OCI-LY7 (cell line): ENCODE measurements at places on chromosomes 7 and 10.

DNA sequence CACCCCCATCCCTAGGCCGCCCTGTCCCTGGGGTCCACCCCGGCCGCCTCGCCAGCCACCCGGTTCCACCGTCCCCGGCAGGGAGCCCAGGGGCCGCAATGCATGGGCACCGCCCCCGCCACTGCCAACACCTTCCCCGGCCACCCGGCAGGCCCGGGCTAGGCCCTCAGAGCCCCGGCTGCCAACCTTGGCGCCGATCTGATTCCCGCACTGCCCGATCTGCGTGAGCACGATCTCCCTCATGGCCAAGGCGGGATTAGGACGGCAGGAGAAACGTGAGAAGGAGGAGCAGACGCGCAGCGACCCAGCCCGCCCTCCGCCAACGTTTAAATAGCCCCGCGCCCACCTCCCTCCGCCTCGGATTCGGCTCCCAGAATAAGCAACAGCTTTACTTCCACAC lies at the start of gene TUBB8:
TUBB8 (minus strand) TSS at position 301 of the 400 bp plus-strand sequence; CDS start at position 243, 58 bp downstream.
- DNase-seq: no peak

GRCh38 chr10:21449288-21449966 lies 76.1 kb downstream of the SKIDA1 start:
- no peak for DNase-seq

DNA sequence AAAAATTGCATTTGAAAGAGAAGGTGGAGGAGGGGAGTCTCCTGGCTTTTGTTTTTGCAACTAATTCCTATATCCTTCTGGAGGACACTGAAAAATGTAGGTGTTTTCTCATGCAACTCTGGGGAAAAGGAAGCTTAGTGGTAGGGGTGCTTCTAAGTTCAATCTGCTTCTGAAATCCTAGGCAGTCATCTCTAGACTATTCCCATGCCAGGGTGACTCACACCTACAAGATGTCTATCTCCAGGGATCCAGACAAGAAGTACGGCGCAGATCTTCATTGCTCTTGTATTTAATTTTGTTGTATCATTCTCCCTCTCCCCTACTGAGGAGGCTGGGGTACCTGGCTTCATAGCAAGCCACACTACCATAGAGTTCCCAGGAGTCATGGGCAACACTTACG lies 258.8 kb downstream of the PHF14 start:
- DNase-seq: no peak

GRCh38 chr10:86211691-86212390 lies 154.8 kb downstream of the GRID1 start:
- no peak for DNase-seq

DNA sequence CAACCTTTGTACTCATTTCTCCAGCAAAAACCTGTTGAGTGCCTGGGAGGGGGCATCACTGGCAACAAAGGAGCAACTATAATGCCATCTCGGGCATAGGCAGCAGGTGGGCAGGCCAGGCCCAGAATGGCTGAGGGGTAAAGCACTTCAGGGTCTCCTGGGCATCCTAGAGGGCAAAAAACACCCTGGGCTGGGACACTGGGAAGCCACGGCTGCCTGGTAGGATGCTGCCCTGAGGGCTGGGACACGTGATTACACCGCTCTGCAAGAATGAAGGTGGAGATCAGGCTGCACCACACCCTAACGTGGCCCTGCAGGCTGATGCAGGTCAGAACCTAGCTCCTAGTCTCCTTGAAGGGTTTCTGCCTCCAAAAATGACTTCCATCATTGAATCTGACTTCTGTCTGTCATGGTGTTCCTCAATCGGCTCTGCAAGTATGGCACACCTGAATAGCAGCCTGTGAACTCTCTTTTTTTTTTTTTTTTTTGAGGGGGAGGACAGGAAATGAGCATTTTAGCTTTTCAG lies 4.5 kb upstream of the TRAPPC14 start:
- peak; percentile 40 for DNase-seq

GRCh38 chr7:157476654-157477549 lies 140.1 kb downstream of the DNAJB6 start:
- no peak for DNase-seq

- no peak for DNase-seq
These were observed 350.5 kb downstream of the DGKB start for GRCh38 chr7:14552060-14552459.

GRCh38 chr10:117554241-117554814 lies 11.8 kb downstream of the EMX2 start:
- DNase-seq: no peak

- DNase-seq: peak; percentile 16
These were observed 151.6 kb downstream of the KIAA1217 start for GRCh38 chr10:24360282-24361127.

DNA sequence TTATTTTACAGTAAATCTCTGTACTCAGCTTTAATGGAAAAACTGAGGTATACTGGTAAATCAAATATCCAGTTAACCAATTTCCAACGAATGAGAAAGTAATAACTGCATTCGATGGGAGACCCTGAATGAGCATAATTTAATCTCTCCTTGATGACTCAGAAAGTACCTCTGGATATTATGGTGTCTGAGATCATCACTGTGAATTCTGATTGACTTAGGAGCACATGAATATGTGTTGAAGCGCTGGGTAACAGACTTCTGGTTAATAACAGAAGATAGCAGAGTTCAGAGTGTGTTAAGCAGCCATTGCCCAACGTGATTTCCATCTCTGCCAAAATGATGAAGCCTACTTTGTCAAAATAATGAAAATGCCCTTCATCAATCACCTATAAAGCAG lies 116.6 kb downstream of the NRP1 start:
- DNase-seq: no peak
